ENCODE measurements at places on chromosomes 11 and 22.
A peak's percentile ranks its signal among the peaks of the same experiment; 100 is the strongest.

DNA sequence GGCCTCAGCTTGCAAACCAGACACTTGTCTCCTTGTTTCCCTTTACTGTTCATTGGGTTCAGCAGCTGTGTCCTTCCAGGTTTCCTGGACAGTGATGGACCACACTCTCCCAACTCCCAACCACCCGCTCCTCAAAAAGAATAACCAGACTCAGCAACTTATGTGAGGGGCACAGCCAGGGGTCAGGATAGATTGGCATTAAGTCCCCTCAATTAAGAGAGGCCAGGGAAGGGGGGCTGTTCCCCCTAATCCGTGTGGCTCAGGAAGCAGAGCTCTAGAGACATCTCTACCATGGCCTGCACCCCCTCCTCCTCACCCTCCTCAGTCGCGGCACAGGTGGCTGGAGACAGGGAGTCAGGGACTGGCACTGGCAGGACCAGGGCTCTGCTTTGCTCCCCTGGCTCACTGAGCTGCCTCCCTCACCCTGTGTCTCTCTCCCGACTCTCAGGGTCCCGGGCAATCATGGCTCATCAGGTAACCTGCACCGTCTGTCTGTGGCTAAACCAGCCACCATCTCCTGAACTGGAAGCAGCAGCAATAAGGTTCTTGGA is 111.7 kb downstream of the ZNF280B start:
- DNase-seq: no peak

- no peak for DNase-seq
These were observed 85.2 kb upstream of the MYOD1 start for GRCh38 chr11:17633987-17634775.

- no peak for DNase-seq
These were observed 128.0 kb downstream of the MICAL2 start for GRCh38 chr11:12238420-12238819.

GRCh38 chr22:24964441-24964840 is 11.9 kb downstream of the KIAA1671 start:
- DNase-seq: no peak

- DNase-seq: no peak
These were observed 875.2 kb downstream of the BRD1 start for GRCh38 chr22:48952256-48953102.

- no peak for DNase-seq
These were observed 182.0 kb downstream of the LUZP2 start for GRCh38 chr11:24678703-24679348.

- DNase-seq: no peak
These were observed 36.5 kb downstream of the GRIK4 start for GRCh38 chr11:120547811-120548681.

- no peak for DNase-seq
These were observed 82.9 kb upstream of the AKIP1 start for GRCh38 chr11:8828046-8828445.

- no peak for DNase-seq
These were observed 50.7 kb downstream of the MYEOV start for GRCh38 chr11:69344570-69345145.

- no peak for DNase-seq
These were observed 19.3 kb downstream of the GTPBP1 start for GRCh38 chr22:38724926-38725571.

DNA sequence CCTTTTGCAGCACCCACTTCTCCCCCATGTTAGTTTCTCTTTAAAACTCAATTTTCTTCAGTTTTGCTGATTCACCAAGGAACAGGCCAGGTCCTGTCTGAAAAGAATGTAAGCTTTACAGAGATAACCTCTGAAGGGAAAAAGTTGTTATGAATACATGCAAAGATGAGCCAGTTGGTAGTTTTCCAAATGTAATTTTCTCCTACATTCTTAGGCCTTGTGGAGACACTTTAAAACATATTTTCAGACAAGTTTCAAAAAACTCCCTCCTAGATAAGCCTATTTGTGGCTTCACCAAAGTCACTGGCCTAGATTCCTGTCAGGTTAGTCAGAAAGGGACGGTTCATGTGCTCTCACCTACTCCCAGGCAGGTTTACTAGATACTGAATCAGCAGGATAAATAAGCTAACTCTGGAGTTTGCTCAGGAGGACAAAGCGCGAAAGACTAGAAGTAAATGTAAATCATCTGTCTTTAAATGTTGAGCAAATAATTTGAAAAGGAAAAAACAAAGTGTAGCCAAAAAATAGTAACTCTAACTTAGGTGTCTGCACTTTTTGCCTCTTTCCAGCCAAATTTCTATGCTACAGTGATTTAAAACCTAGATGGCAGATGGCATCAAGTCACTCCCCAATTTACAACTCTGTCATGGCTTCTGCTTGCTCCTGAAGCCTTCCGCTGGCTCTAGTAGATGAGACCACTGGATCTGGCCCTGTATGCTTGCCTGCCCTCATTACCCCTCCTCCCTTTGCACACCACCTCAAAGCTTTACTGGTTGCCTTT is 4.9 kb upstream of the ATP6V1E1 start:
- no peak for DNase-seq

DNA sequence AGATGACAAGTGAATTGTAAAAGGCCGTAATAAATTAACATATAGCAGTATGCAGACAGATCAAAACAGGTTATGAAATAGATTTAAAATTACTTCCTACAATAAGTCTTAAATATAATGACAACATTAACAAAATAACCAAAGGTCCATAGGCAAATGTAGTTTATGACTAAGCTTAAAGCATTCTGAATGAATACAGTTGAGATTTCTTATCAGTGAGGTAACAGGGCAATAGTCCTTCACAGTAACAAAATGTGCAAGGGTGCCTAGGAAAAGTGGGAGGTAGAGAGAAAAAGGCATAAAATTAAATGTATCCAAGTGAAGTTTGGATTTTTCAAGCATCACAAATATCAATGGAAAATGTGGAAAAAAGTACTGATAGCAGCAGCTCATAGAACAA is 20.9 kb upstream of the P4HA3 start:
- DNase-seq: no peak

GRCh38 chr22:32850591-32851517 is 49.3 kb downstream of the TIMP3 start:
- no peak for DNase-seq

DNA sequence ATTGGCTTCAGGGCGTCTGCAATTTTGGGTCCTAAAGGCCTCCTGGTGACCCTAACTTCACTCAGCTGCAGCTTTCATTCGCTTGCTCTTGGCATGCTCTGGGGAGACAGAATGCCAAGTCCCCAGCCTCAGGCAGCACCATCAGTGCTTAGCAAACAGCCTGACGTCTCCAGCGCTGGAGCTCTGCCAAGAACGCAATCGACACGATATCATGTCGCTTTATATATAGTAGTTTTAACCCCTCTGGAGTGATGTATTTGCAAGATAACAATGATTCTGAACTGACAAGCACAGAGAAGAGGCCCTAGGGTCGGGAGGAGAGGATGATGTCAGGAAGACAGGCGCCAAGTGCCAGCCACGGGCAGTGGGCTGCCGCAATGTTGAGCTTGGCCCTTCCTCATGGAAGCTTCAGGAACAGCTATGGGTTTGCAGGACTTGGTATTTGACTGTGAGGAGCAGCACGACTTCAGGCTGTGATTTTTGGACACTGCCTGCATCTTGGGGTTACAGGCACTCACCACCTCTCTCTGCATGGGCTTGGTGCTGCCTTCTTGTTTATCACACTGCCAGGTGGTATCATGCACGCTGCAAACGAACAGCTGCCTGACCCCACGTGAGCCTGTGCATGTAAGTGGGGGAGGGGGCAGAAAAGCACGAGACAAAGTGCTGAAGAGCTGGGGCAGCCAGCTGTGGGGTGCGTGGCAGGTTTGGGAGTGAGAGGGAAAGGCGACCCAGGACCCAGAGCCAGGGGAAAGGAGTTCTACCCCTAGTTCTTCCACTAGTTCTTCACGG is 26.1 kb downstream of the B3GAT1 start:
- no peak for DNase-seq

GRCh38 chr11:119697445-119697844 is 31.6 kb downstream of the NECTIN1 start:
- no peak for DNase-seq

DNA sequence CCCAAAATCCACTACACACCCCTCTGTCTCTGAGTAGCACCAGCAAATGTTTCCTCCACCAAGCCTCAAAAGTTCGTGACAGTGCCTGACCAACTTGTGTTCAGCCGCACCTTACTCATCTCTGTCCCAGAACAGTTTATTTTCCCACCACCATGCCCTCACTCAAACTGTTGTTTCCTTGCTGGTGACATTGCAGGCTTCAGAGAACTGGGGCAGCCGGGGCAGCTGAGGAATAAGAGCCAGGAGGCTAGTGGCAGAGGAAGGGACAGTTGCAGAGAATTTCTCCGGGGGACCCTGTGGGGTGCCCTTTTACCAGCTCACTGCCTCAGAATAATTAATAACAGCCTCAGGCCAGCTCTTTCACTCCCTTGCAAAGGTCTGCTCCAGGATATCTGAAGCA is 709 bp upstream of the KCNE3 start:
- no peak for DNase-seq

GRCh38 chr11:107116358-107116757 is 98.1 kb upstream of the GUCY1A2 start:
- no peak for DNase-seq

DNA sequence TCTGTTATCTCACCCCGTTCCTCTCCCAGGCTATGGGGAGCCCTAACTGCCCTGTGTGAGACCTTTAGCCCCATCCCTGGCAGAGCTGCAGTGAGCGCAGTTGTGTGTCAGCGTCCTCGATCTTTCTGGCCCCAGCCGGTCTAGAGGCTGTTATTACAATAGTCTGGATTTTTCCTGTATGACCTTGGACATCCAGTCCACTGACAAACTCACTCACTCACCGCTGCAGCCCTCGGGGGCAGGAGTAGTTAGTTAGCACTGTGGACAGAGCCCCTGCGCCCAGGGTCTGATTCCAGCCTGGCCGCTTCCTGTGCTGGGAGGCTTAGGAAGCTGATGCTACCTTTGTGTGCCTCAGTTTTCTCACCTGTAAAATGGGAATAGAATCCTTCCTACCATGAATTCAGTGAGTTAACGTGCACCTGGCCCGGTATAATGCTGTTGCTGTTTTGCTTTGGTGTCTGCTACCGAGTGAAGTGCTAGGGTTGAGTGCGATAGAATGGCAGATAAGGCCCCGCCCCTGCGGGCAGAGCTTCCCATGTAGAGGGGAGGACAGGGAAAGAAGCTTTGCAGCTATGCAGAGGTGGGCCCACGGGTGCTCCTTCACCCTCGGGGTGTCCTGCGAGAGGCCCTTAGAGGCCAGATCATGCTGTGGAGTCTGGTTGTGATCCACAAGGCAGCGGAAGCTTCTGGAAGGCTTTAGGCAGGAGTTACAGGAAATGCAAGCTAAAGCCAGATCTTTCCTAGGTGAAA is 3.0 kb downstream of the LRP5 start:
- no peak for DNase-seq

GRCh38 chr11:116115801-116116200 is 611.6 kb upstream of the CADM1 start:
- no peak for DNase-seq

- no peak for DNase-seq
These were observed 30.4 kb downstream of the TOLLIP start for GRCh38 chr11:1278766-1279673.

DNA sequence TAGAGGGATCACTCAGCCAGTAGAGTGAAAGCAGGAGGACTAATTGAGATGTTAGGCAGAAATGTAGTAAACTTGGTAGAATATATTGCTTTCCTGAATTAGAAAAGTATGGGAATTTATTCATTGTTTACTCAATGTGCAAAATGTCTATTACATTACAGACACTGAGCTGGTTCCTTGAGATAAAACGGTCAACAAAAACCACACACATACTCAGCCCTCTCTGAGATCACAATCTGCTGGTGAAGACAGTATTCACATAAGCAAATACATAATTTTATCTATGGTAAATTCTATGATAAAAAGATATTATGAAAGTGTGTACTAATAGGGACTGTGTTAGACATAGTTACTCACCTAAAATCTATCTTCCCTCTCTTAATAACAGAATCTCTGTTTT is 833.5 kb downstream of the KCNA4 start:
- no peak for DNase-seq

DNA sequence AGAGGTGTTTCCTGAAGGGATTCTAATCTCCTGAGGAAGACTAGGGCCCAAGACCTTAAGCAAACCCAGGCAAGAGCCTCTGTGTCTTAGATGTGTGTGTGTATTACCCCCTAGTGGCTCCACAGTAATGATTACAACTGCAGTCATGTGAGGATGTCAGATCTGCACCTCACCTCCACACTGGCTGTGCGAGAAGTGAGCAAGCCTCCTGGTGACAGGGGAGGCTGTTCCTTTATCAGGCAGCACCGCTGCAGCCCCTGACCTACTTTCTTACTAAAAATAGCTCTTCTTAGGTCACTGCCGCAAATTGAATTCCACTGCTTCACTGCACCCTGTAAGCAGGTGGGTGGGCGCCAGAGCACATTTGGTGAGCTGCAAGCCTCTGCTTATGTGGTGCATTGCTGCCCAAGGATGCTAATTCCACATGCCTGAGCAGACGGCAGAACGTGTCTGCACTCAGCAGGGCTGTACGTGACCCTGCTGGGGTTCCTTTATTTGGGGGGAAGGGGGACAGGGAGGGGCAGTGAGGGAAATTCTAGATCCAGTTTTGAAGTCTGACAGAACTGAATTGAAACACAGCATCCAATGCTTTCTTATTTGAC is 112.4 kb downstream of the KCNC1 start:
- peak; percentile 62 for DNase-seq

DNA sequence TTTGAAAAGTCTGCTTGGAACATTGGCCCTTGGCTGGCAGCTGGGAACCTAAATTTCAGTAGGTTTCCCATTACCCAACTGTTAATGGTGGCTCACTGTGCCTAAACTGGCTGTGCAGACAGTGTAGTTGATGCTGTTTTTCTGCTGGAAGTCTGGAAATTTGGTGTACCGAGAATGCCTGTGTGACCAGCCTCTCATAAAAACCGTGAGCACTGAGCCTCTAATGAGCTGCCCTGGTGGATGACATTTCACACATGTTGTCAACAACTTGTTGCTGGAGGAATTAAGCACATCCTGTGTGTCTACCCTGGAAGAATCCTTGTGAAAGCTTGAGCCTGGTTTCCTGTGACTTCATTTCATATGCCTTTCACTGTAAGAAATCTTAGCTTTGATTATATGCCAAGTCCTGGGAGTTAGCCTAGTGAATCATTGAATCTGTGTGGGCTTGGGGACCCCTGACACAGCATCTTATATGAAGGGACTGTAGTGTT is 131.1 kb downstream of the LDLRAD3 start:
- no peak for DNase-seq

DNA sequence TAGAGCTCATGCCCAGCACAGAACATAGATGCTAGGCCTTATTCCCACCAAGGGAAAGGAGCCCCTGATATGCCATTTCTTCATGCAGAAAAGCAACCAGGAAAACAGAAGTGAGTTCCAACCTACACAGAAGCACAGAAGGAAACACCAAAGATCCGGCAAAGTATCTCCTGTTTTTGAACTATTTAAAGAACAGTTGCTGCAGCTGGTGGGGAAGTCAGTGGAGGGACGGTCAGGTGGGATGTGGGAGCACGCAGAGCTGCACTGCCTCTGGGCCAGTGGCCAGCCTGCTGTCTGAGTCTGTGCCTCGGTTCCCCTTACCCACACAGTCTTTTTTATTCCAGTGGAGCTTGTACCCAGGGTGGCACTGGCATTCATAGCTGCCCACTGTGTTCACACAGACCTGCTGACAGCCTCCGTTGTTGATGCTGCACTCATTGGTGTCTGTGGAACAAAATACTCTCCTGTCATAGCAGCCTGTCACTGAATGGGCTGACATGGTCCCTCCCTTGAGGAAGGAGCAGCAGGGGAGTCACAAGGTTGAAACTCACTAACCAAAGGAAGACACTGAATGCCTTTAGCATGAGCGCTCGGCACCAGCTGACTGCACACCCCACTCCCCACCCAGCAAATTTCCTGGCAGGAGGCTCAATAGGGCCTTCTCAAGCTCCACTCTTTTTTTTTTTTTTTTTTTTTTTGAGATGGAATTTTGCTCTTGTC is 37.9 kb downstream of the SCUBE2 start:
- no peak for DNase-seq

- DNase-seq: no peak
These were observed 4.6 kb downstream of the FRMD8 start for GRCh38 chr11:65390996-65391395.

All from cerebellar nuclear complex (tissue), 1 donor.